ENCODE measurements at places on chromosomes 7 and 10. TPM values are rescaled to one million over a fixed set of nuclear protein-coding genes. Genes with fewer than 3 reads are reported as not detected.

DNA sequence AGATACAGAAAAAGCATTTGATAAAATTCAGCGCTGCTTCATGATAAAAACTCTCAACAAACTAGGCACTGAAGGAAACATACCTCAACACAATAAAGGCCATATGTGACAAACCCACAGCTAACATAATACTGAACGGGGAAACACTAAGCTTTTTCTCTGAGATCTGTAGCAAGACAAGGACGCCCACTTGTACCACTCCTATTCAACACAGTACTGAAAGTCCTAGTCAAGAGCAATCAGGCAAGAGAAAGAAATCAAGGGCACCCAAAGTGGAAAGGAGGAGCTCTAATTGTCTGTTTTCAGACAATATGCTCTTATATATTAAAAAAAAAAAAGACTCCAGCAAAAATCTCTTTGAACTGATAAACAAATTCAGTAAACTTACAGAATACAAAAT, 13.3 kb downstream of the DIP2C start:
- DNase-seq = no peak

DNA sequence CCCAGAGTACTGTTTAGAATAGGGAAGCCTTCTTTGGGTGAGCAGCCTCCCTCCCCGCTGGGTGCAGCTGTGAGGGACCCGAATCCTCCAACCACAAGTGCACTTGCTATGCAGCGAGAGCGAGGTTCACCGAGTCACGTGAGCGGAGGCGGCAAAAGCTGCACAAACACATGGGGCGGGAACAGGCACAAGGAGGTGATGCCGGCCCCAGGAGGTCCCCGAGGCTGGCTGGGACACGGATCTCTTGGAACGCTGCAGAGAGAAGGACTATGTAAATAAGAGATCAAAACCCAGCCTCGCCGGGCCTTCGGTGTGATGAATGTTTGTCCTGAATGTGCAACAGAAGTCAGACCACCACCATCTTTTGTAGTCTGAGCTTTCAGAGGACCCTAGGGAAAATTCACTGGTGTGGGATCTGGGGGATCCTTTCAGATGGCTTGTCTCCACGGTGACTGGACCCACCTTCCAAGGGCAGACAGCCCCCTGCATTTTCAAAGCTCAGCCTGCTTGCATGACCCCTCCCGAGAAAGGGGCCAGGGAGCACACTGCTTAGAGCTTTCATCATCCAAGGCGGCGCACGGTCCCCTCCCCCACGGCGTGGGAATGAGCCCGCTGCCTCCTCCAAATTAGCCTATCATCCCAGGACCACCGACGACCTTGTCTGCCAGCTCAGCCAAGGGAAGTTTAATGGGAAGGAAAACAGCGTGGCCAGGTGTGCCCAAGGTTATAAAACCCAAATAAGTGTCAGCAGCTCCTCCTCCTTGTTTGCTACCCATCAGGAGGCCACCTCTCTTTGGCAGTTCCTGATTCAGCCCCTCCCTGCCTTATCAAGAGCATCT, 327.7 kb downstream of the CXCL12 start:
- no peak for DNase-seq

- no peak for DNase-seq
These were observed 17.2 kb upstream of the RHBDD2 start for GRCh38 chr7:75861636-75862035.

- no peak for DNase-seq
These were observed 3.5 kb upstream of the SNX8 start for GRCh38 chr7:2317556-2318293.

DNA sequence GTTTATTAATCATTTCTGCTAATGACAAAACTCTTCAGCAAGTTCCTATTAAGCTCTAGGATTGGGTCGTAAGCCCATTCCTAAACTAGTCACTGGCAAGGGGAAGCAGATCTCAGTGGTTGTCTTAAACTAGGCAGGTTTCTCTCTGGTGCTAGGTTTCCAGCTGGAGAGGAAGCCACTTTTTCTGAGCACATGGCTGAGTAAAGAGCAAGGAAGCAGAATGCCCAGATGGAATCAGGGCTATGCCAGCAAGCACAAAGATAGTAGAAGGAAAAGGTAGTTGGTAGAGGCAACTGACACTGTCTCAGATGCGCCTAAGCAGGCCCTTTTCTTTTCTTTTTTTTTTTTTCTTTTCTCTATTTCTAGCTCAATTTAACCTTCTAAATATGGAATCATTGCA, 224.9 kb downstream of the EXOC4 start:
- DNase-seq = no peak

- DNase-seq = no peak
These were observed 3.0 kb upstream of the HOXA2 start for GRCh38 chr7:27105301-27106031.

DNA sequence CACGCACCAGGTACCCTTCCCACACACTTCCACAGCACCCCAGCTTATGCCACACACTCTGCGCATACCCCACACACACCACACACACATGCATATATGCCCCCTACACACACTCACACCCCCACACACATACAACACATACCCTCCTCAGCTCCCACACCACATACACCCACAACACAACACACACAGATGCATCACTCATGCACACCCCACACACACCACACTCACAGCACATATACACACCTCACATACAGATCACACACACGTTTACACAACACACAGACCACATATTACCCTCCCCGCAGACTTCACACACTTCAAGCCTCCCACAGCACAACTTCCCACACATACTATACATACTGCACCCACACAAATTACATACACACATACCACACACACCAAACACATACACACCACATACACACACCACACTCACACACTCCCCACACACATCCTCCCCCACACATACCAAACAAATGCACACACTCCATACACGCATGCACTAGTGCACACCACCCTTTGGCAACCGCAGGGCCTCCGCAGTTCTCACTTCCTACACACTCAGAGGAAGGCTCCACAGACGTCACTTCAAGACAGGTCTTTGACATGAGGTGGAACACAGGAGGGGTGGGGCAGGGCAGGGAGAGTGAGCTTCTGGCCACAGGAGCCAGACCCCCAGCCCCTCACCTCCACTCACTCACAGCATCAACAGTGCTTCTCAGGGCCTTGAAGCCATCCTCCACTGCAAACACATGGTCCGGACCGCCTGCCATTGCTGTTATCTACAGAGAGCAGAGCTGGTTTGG, 18.5 kb upstream of the ANTXRL start:
- DNase-seq = no peak

DNA sequence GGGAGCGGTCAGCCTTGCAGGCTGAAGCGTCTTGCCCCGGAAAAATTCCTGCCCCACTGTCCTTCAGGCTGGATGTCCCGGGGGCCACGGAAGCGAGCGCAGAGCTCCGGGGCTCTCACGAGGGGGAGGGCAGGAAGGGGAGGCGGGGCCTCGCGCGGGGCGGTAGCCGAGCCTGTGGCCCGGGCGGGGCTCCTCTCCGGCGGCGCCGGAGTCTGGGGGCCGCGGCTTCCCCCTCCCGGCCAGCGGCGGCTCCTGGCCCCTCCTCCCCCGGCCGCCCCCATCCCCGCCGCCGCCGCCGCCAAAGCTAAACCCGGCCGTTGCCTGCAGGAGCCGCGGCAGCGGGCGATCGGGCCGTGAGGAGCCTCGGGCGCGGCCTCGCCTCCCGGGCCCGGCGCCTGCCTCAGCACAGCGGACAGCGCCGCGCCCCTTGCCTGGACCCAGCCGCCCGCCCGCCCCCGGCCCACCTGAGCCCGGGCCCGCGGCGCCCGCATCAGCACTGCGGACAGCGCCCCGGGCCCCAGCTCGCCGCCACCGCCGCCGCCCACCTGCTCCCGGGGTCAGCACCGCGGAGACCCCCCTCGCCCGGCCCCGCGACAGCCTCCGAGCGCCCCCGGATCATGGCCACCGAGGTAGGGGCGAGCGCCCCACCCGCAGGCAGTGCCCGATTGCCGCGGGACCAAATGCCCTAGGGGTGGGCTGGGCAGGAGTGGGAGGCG, at the start of gene GOLGA7B:
Gene GOLGA7B (plus strand): TSS at position 157 of the 716 bp plus-strand sequence. CDS start 461 bp downstream, at position 618.
- DNase-seq = no peak

GRCh38 chr10:95415621-95416031, 124.8 kb upstream of the PDLIM1 start:
- DNase-seq = no peak

DNA sequence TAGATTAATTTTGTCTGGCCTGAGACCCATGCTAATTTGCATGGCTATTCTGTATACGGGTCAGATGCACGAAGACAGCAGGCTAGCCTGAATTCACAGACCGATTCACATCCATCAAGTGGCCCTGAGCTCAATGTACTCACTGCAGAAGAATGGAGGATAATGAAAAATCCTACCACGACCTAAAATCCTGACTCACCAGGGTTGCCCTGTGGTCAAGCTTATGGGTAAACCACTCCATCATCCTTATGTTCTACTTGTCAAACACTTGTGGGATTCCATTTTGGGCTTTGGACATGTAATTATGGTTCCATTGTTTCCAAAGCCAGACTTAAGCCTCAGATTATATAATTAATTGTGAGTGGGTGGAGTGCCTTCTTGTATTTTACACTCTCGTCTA, 110.4 kb upstream of the ZNF438 start:
- DNase-seq = no peak

GRCh38 chr10:33547976-33548375, 213.5 kb upstream of the NRP1 start:
- no peak for DNase-seq

GRCh38 chr10:71748671-71749191, 24.6 kb downstream of the VSIR start:
- DNase-seq = no peak

AOC1 gene
- total RNA-seq = 0.48 TPM

DNA sequence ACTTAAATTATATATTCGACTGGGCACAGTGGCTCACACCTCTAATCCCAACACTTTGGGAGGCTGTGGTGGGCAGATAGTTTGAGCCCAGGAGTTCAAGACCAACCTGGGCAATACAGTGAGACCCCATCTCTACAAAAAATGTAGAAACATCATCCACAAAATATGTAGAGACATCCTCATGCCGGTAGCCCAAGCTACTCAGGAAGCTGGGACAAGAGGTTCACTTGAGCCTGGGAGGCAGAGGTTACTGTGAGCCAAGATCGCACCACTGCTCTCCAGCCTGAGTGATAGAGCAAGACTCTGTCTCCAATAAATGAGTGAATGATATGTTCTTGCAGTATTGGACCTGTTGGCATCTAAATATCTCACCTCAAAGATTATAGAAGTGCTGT, 22.6 kb upstream of the TNS3 start:
- DNase-seq = no peak

- no peak for DNase-seq
These were observed 63.1 kb upstream of the RAPGEF5 start for GRCh38 chr7:22420008-22420407.

DNA sequence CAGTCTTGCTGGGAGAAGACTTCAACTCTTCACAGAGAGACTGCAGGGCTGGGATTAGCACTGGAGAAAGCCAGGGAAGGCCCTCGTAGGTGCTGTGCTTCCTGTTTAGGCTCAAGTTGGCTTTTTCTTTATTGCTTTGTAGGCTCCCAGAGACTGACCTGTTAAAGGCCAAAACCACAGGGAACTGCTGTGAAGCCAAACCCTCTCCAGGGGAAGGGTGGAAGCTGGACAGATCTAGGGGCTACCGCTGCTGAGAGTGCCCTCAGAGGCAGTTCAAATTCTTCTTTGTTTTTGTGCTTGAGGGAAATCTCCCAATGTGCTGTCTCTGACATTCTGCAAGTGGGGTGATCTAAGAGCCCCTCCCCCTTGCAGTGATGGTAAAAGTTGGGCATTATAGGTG, 198.4 kb downstream of the CNTNAP2 start:
- no peak for DNase-seq

DNA sequence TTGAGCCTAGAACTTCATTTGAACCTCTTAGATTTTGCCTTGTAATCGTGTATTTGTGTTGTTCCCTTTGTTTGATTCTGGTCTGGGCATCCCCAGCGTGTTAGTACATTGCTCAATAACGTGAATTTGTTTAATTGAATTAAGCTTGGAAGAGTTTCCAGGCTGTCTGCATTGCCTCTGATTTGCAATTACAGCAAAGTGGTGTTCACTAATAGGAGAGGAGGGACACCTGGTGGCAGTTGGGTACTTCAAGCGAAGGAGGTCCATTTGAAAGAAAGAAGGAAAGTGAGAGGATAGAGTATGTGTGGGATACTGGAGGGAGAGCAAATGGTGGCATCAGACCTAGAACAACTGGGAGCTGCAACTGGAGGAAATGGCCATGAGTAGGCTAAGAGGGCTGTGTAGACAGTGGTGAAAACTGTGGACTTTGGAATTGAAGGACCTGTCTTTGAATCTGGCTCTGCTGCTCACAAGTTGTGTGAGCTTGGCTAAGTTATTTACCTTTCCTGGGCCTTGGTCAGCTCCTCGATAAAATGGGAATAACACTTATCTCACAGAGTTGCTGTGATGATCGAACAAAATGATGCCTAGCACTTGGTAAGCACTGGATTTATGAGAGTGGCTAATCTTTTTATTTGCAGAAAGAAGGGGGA, 15.1 kb downstream of the LSMEM1 start:
- no peak for DNase-seq

- no peak for DNase-seq
These were observed 61.7 kb downstream of the PDGFA start for GRCh38 chr7:457814-458510.
